ACHN (cell line): ENCODE measurements at places on chromosomes 2 and 18.

DNA sequence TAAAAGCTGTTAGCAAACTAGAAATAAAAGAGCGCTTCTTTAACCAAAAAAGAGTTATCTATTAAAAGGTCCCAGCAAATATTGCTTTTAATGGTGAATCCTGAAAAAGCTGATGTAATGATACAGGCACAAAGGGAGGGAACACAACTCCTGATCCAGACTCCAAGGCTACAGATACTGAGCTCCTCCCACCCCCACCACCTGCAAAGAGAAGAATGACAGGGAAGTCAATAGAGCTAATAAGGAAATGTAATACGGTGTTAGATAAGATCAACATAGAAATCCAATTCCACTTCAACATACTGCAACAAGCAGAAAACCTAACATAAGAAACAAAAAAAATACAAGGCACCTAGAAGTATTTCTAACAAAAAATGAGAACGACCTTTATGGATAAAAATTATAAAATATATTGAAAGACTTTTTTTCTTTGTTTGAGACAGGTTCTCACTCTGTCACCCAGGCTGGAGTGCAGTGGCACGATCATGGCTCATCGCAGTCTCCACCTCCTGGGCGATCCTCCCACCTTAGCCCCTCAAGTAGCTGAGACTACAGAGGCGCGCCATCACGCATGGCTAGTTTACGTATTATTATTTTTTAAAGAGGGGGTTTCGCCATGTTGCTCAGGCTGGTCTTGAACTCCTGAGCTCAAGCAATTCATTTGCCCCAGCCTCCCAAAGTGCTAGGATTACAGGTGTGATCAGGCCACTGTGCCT lies 192.2 kb downstream of the HDAC4 start:
- no peak for DNase-seq

- DNase-seq: no peak
Measured at GRCh38 chr2:197240421-197241041, 70.0 kb downstream of the ANKRD44 start.

DNA sequence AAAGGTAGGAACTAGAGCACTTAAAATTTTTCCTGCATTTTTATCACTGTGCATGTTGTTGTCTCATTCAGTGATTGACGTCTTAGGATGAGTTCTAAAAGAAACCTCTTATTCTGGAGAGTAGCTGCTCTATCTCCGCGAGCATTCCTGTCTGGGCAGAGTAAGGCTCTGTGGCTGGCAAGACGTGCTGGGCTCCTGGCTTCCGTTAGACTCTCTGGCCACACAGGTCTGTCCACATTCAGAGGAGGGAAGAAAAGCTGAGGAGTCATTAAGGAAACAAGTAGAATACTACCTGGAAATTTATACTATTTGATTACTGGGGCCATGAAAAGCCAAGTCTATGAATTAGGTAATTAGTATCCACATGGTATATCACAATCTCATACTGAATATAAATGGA lies 138.0 kb upstream of the DNMT3A start:
- DNase-seq: no peak

DNA sequence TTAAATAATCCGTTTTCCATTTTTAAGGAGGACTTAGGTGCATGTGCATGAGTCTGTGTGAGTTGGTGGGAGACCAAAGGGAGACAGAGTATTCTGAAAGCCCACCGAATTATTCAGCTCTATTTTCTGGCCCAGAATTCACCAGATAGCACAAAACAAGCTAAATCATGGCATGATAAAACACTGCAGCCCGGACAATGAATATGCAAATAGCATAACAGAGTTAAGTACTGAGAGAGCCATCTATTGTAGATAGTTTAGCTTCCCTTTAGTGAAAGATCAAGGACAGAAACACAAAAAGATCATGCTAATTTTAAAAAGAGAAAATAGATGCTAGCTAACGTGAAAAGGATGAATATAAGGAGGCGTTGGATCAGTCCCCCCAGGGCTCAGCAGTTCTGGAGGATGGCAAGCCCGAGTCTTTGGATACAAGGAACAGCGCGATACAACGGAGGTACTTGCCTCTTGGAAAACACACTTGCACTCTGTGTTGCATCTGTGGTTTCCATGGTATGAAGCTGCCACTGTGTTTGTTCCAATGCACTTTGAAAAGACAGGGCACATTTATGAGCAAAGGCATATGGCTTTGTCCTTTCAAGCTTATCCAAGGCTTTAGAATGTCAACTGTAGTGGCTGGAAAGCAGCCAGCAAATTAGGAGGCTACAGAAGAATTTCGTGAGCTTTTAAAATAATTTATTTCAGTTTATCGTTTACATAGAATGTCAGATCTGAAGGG lies 119.9 kb downstream of the LYPD1 start:
- no peak for DNase-seq

GRCh38 chr18:49227441-49228165 lies 232.8 kb downstream of the DYM start:
- DNase-seq: no peak

GRCh38 chr2:234967870-234968208 lies 16.0 kb downstream of the SH3BP4 start:
- DNase-seq: no peak

DNA sequence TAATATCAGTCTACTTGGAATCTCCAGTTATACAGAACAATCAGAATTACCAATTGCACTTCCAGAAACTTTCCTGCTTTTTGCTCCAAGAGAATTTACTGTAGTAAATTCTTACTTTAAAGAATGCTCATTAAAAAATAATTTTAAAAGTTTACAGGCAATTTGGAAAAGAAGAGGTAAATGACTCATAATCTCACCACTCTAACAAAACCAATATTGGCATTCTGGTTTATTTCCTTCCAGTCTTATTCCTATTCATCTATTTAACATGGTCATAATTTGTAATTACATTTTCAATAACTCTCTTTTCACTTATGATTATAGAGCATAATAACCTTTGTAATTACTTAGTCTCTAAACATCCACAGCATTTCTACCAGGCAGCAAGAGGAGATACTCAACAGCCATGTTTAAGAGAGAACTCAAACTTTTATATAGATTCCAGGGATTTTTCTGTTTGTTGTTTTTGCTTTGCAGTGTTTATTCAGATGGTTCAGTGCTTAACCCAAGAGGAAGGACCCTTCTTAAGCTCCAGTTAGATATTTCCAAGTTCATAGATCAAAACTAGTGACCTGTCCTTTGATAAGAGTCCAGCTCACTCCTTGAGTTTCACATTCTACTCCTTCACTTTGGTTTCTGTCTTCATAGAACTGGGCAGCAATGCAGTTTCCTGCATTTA lies 464.7 kb downstream of the TXNL1 start:
- no peak for DNase-seq
